ENCODE measurements at places on chromosomes 12 and 14.

DNA sequence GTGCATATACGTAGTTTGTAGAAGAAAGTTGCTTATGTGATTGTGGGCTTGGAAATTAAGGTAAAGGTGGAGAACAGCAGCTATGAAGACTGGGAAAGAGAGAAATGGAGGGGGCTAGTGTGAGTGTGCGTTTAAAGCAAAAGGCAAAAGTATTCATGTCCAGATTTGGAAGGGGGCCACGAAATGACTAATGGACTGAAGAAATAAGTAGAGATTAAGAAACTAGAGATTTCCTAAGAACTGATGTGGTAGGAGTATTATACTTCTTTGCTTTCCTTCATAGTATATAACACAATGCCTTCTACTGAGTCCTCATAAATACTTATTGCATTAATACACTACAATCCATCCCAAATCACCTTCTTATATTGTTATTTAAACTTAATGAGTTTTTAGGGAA, 298.6 kb upstream of the NOVA1 start:
- no peak for DNase-seq

DNA sequence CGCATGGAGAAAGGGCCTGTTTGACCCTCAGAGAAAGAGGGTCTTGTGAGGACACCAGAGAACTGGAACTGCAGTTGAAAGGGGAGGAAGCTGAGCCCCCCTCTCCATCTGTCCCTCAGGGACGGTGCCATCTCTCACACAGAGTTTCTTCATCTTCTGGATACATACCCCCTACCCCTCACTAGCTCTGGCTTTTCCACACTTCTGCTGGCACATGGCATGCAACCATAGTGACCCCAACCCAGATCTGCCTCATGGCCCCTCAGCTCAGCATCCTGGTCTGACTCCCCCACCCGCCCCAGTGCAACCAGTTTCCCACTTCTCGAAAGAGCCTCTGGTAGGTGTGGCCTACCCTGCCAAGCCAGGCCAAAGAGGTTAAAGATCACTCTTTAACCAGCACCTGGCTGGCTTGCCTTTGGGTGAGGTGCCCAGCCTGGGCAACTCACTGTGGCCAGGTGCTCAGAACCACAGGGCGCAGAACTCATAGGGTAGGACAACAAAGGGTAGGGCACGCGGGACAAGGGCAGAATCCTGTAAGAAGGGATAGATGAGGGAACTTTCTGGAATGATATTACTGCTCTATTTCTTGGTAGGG, 25.8 kb downstream of the GALNT16 start:
- no peak for DNase-seq

DNA sequence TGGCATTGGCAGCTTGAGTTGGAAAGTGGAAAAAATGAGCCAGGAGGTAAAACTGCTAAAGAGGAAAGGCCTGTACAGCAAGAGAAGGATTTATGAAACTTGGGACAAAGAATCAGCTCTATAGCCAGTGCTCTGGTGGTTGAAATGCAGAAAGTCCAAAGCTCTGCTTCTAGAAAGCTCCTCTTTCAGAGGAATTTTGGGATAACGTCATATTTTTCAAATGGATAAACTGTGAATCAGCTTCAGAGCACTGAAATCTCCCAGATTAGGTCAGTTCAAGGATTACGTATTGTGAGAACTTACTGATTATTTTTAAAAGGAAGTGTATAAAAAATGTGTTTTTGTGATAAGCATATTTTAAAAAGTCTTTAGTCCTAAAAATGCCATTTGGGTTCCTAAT, 203.1 kb upstream of the CNOT2 start:
- DNase-seq = no peak

GRCh38 chr14:87503711-87504110, 489.3 kb downstream of the GALC start:
- DNase-seq = no peak

- DNase-seq = no peak
Measured at GRCh38 chr14:105244334-105244733, 4.0 kb upstream of the BTBD6 start.

Data from activated CD8-positive, alpha-beta memory T cell treated with anti-CD3 and anti-CD28 coated beads, Interleukin-2, amount 50 U/mL, for 4 hours (primary cell).